ENCODE measurements at places on chromosomes 1 and 21.

DNA sequence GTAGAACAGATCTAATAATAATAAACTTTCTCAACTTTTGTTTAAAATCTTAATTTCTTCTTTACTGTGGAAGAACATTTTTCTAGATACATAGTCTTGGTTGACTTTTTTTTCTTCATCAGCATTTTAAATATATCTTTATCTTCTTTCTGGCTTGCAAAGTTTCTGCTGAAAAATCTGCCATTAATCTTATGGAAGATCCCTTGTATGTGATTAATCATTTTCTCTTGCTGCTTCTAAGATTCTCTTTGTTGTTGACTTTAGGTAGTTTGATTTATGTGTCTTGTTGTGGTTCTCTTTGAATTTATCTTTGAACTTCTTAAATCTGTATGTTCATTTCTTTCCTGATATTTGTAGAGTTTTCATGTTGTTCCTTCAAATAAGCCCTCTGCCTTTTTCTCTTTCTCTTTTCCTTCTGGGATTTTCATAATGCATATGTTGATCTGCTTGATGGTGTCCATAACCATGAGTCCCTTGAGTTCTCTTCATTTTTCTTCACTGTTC lies 657.6 kb upstream of the CXADR start:
- no peak for DNase-seq

- DNase-seq, result no peak
Observed at GRCh38 chr1:197598935-197599334, 176.3 kb downstream of the DENND1B start.

- DNase-seq, result no peak
Observed at GRCh38 chr1:19154876-19155275, 55.2 kb downstream of the UBR4 start.

- peak; percentile 44 for DNase-seq
Observed at GRCh38 chr1:63152572-63152971, 169.8 kb upstream of the FOXD3 start.

- DNase-seq, result peak; percentile 47
Observed at GRCh38 chr1:82392513-82392912, 591.8 kb downstream of the ADGRL2 start.

- DNase-seq, result no peak
Observed at GRCh38 chr1:205012391-205013140, 30.4 kb upstream of the CNTN2 start.

DNA sequence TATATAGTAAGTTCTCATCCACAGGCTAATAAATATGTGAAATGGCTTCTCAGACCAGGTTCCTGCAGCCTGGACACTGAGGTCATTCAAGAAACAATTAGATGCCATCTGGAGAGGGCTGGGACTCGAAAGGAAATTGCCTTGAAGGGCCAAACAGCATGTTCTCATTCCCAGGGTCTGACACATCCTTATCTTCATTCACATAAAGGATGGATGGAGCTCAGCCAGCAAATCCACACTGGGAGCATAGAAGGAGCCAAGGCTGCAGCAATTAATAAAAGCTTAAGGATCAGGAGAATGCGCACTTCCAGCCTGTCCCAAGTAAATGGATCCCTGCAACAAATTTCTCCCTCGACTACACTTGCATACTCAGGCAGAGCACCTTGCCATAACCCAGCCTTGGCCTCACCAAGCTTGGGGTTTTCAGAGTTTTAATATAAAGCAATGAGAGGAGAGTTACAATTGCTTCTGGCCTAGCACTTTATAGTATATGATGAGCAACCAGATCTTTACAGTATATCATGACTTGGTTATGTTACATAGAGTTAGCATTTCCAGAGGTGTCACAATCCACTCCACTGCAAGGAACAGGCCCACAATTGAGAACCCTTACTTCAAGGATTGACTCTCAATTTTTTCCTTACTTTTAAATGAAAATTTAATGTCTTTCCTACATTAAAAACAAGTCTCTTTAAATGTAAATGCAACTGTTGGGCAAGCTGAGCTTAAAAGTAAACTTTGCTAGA lies 55.9 kb downstream of the BCAR3 start:
- peak; percentile 96 for DNase-seq
